ENCODE measurements at places on chromosomes 3 and 15.

DNA sequence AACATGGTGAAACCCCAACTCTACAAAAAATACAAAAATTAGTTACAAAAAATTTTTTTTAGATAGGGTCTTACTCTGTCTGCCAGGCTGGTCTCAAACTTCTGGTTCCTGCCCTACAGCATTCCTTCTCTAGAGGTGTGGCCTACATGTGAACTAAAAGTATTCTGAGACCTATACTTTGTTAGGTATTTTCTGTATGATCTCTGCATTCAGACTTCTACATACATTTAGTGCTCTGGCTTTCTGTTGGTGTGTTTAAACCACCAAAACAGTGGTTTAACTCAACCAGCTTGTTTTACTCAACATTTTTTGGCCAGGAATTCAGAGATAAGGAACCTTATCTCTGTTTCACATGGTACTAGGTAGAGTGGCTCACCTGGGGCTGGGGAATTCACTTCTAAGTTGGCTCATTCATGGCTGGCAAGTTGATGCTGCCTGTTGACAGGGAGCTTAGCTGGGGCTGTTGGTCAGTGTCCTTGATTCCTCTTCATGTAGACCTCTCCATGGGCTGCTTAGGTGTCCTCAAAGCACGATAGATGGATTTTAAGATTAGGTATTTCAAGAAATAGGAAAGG is 41.4 kb upstream of the BSN start:
- no peak for DNase-seq

DNA sequence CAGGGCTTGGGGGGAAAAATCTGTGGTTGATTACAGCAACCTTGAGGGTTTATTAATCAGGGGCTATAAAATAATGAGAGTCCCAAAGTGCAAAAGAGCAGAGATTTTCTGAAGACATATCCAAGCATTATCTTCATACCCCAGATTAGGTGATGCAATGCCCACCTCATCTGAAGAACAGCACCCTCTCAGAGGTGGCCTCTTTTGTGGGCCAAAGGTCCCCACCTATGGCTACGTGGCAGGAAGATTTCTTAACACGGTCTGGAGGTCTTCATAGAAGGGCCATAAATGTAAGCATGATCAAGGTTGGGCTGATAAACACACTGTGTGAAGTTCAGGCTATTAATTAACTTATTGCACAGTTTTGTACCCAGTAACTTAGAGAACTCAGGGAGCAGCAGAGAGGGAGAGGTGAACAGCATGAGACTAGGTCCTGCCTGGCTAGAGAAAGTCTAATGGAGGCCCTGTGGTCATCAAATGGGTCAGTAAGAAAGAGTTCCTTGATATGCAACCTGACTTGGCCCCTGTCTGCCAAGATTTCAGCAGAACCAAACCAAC is 29.6 kb upstream of the RBP2 start:
- no peak for DNase-seq

- DNase-seq: no peak
Observed at GRCh38 chr3:166223120-166223519, 385.9 kb upstream of the BCHE start.

- no peak for DNase-seq
Observed at GRCh38 chr3:110413266-110413665, 658.4 kb upstream of the NECTIN3 start.

DNA sequence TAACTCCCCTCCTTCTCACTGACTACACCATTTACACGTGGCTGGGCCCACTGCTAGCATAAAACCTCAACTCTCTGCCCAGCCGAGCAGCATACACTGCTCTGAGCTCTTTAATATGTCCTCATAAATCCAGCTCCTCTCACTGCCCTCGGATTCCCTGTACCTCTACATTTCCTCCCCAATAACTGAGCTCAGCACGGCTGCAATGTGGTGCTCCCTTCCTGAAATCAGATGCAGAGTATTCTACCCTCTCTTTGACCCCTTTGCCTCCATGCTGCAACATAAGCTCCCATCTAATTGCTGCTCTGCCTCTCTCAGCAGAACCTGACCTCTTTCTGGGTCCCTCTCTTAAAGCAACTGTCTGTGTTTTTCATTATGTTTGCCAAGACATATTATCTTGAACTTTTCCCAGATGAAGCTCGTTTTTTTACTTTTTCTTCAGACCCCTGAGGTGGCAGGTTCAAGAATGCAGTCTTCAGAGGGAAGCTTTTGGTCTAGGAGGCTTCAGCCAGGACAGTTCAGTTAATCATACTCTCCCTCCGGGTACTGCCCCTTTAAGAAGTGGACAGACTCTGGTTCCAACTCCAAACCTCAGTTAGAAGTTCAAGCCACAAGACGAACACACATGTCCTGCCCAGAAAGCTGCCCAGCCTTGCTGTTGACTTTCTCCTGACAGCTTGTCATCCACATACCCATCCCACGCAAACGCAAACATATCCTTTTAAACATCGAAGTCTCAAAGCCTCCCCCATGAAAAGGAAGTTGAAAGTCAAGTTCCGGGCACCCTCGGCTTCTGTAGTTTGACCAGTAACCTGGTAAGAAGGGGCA is 81.1 kb upstream of the NEO1 start:
- peak; percentile 18 for DNase-seq

DNA sequence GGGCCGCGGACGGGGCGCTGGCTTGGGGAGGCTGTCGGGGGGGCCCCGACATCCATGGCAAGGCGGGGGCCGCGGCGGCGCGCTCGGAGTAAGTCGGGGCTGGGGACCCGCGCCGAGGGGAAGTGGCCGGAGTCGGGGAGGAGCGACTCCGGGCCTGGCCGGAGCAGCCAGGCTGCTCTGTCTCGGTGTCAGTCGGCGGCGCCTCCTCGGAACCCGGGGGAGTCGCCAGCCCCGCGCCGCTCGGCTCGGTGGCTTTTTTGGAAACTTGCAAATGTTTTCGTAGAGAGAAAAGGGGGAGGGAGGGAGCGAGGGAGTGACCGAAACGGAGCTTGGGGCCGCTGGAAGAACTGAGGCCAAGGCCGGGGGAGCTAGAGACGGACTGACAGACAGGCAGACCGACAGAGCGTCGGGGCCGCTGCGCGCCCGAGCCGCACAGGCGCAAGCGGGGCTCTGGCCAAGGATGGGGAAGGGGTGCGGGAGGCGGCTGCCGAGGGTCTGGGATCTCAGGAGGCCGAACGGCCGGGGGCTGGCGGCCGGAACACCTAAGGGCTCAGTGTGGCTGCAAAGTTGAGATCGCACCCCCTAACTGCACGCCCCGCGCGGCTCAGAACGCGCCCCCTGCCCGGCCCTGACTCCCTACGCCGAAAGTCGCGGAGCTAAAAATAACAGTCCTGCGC is 5.0 kb downstream of the PTH1R start:
- peak; percentile 58 for DNase-seq

DNA sequence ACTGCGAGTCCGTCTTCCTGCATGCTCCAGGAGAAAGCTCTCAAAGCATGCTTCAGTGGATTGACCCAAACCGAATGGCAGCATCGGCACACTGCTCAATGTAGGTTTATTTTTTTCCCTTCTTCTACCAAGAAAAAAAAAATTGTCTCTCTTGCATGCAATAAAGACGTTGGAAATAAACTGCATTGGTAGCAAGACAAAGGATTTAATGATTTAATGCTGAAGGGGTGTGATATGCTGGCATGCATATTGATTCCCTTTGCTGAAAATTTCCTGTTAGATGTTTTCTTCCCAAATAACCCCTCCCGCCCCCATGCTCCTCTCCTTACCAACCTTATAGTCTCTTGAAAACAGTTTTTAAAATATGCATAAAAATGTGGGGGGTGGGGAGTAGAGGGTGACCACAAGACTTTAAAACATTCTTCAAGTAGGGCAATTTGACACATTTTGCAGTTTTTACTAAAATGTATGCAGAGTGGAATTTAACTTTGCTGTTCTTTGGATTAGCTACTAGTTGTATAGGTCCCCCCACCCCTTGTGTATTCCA is 799 bp downstream of the RARB start:
- no peak for DNase-seq

- DNase-seq: no peak
Observed at GRCh38 chr3:119296727-119297122, 2.5 kb downstream of the ARHGAP31 start.

DNA sequence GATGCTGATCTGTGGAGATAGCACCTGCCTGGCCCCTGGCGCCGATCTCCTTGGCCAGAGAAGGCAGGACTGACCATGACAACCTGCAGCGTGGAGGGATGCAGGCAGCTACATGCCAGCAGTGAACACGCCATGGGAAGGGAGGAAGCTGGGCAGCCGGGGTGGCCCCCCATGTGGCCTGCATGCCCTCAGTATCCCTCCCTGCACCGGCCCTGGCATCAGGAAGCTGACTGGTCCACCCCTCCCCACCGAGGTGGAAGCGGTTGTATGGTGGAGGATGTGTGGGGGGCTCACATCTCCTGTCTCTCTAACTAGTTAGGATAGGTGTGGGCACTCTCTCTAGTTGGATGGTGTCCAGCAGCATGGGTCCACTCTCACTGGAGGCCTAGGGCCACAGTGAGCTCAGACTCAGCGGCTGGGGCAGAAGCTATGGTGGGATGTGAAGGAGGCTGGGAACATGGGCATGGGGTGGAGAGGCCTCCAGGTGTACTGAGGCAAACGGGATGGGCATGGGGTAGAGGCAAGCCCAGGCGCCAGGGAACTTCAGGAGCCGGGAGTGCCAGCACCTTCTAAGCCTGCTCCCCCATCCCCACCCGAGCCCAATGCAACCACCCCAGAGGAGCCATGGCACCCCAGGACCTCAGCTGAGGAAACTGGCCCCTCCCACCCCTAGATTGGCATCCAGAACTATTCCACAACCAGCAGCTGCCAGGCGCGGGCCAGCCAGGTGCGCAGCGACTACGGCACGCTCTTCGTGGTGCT is 1.8 kb upstream of the ABTB1 start:
- no peak for DNase-seq

All from foreskin fibroblast (primary cell).